ENCODE measurements at places on chromosomes 3 and 15.
A peak's percentile ranks its signal among the peaks of the same experiment; 100 is the strongest.

DNA sequence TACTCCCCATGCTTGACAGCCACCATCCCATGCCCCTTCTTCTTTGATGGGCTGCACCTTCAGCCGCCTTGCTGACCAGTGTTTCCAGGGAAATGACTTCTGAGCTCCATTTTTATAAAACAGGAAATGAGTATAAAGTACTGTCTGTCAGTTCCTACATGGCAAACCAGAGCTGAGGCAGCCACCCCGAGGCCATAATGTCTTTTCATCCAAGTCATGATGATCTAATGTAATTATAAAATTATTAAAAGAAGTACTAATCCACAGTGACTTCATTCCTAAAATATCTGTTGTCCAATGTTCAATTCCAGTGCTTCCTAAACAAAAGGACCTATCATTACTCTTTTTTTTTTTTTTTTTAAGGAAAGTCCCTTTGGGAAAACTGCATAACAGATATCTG lies 75.2 kb upstream of the HERC1 start:
- DNase-seq: peak; percentile 57

DNA sequence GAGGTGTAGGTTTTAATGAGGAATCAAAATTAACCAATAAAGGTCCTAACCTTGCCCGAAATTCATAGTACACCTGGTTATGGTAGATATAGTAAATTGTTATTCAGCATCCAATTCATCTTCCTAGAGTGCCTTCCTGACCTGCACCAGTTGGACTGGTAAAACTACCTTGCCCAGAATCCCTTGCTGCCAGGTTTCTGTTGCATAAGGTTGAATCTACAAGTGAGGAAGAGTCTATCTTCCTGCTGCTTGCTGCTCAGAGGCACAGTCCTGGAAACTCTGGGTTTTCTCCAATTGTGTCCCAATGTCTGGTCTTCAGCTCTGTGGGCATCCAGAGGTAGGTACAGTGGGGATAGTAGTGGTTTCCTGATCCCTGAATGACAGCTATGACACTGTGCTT lies 17.3 kb downstream of the CCDC54 start:
- no peak for DNase-seq

- no peak for DNase-seq
Observed at GRCh38 chr3:81268526-81268925, 492.9 kb downstream of the GBE1 start.

DNA sequence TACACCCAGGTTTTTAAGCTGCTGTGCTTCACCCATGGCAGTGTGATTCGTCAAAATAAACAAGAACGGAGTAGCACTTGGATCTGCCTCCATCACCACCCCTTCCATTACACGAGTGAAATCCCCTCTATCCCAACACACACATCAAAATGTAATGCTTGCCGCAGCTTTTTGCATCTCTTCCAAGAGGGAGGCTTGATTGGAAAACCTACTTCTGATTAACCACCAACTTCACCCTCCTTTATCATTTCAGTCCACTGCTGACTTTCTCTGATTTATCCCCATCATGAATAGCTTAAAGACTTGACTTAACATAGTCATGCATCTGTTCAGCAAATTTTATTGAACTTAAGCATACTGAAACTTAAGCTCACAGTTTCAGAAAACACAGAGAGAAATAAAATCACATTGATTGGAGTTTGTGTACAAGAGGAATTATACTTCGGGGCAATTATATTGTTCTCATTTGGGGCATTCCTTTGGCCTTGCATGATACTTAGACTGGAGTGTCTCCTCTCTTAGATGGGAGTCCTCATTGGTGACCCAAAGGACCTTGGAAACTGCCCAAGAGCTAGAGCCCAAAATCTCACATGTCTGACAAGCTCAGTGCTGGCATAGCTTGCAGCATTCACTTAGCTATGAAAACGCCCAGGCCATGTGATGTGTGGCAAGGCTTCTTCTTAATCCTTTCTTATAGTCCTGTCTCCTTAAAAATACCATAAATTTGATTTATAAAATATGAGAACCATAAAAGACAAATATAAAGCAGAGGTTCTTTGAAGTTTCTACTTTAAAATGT lies 124.3 kb upstream of the UMPS start:
- no peak for DNase-seq

DNA sequence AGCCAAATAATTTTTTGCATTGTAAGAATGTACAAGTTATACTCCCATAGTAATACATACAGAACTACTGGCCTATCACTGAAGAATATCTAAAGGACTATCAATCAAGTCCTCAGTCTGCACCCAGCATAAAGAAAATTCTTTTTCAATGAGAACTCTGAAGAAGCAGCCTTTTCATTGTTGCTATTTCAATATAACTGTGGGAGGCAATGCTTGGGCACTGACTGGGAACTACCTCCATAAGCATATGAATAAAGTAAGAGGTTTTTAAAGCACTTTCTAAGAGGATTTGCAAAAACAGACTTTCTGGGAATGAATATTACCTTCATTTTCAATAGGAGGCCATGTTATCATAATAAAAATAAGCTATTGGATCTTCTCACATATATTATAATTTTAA lies 24.6 kb upstream of the NECTIN3 start:
- no peak for DNase-seq

DNA sequence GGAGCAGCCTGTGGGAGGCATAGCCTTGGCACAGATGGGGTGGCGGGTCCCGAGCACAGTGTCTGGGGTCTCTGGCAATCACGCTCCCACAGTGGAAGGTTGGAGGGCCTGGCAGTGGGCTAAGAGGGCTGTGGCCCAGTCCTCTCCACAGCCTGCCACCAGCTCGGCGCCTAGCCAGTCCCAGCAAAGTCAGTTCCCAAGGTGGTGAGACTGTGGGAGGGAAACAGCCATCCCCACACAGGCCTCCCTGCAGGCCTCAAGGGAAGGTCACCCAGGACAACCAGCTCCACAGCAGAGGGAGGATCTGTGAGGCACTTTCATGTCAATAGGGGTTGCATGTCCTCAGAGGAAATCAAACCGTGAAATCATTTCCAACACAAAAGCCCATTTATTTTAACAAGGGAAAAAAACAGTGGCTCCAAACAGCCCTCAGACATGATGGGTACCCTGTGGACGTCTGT lies 27.6 kb upstream of the LIMD1 start:
- DNase-seq: no peak

- no peak for DNase-seq
Observed at GRCh38 chr3:197320582-197320981, 22.2 kb upstream of the DLG1 start.

DNA sequence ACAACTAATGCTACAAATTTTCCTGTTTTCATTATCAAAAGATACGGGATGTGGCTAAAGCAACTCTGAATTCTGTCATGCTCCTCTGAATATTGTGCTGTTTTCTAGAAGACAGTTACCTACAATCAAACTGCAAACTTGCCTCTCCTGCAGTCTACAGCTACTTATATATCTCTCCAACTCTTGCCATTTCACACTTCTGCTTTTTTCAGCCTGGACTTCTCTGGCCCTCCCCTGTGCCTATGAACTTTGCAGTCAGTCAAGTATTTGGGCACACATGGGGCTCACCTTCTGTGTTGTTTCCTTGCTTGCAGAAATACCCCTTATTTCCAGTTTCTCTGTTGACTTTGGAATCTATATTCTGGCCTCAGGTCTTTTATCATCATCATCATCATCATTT lies 575.6 kb downstream of the GRM7 start:
- DNase-seq: no peak

- no peak for DNase-seq
Observed at GRCh38 chr3:174159604-174160003, 699.5 kb upstream of the NAALADL2 start.

- DNase-seq: no peak
Observed at GRCh38 chr15:33955945-33956344, 12.4 kb upstream of the CHRM5 start.

DNA sequence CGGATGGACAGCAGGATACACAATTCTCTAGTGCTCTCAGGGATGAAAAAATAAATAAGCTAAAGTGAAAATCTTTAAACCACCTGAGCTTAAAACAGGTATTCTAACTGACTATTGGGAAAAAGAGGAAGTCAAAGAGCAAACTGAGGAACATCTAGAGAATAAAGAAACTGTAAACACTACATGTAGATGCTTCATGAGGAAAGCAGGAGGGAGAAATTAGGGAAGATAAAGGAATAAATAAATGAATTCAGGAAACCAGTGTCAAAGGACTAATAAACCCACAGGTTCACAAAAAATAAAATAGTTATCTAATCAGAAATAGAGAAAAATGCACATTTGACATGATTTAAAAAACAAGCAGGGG lies 525 bp upstream of the MCCC1 start:
- no peak for DNase-seq

DNA sequence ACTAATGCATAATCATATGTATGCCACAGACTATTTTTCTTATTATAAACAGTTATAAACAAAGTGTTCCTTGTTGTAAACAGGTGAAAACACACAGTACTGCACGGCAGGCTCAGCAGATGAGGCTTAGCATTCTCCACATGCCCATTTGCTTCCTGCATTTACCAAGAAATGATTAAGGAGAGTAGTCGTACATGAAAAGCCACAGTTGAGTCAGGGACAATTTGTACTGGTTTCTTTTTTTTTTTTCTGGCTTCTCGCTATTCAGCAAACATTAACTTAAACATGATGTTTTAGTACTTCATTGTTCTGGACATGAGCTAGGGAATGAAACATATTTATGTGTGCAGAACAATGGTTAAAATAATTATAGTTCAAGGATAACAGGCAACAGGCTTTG lies 63.4 kb downstream of the GHSR start:
- no peak for DNase-seq

DNA sequence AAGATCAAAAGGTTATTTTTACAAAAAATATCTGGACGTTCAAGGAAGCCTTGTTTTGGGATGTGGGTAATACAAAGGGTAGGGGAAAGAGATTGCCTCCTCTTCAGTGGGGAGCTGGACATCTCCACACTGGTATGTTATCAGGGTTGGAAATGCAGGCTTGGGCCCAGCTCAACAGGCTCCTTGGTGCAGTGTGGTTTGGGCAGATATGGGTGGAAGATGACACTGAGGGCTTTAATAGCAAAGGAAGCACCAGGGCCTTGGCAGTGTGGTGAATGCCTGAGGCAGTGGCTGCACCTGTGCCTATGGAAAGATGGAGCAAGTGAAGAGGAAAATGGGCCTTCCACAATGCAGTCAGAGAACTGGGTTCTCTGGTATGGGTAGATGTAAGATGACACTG lies 11.2 kb upstream of the MED12L start:
- DNase-seq: no peak

DNA sequence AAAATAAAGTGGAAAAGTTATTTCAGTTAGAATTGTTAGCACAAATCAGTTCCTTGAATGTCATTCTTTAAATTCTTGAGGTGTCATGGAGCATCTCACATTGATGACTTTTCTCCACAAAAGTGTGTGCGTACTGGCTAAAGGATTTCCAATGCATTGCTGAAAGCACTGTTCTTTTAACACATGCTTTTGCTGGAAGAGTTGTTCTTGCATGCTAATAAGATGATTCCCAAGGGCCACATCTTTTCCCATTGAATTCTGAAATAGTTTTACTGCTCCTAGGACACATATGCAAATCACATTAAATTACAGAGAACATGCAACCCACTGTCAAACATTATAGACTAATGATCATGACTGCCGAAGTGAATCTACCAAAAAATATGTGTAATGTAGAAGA lies 516.3 kb upstream of the CADM2 start:
- DNase-seq: no peak

DNA sequence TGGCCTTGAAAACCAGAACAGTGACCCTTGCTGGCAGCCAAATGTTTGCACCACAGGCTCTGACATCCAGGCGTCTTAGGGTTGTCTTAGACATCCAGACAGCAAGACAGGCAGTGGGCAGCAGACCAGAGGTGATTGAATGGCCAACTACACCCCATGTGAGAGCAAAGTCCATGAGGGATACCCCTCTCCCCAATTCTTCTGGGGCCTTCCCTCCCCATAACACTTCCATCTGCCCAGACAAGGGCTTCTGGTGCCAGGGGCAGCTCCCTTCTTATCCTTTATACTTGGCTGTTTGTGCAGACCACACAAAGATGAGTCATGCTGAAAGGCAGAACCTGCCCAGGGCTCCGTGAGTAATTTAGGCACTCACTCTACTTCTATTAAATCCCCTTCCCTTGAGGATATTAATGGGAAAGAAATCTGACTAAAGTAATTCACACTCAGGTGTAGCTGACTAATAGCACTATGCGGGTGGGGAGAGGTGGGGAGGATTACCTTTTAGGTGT lies 257.9 kb downstream of the UACA start:
- DNase-seq: peak; percentile 88

DNA sequence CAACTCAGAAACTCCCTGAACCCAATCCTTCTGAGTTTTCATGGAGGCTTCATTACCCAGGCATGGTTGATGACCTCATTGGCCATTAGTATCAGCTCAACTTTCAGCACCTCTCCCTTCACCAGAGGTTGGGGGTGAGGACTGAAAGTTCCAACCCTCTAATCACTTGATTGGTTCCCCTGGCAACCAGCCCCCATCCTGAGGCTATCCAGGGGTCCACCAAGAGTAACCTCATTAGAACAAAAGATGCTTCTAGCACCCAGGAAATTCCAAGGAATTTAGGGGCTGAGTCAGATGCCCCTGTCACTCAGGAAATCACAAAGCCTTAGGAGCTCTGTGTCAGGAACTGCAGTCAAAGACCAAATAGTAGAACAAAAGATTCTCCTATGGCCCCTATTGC lies 43.8 kb downstream of the ADAMTSL3 start:
- DNase-seq: peak; percentile 8

DNA sequence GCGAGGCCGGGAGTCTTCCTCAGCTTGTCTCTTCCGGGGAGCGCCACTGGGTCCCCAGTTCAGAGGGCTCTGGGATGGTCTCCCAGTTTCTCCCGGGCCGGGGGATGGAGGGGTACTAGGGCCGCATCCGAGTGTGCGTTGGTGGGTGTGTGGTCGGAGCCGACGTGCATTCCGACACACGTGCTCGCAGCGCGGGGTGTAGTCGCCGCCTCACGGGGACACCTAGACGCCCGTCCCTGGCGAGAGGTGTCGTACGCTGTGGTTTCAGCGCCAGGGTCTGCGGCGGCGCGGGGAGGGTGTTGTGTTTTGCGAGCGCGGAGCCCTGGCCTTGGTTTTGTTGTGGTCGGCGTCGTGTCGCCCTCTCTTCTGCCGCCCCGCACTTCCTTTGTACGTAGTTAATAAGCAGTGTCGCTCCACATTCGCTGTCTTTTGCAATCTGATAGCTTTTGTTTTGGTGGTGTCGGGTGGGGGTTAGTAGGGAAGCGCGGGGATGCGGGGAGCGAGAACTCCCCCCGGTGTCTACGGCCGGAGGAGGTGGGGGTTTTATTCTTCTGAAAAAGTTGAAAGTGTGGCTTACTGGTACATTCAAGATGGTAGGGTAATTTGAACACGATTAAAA lies 2.2 kb downstream of the IGF1R start:
- peak; percentile 61 for DNase-seq

DNA sequence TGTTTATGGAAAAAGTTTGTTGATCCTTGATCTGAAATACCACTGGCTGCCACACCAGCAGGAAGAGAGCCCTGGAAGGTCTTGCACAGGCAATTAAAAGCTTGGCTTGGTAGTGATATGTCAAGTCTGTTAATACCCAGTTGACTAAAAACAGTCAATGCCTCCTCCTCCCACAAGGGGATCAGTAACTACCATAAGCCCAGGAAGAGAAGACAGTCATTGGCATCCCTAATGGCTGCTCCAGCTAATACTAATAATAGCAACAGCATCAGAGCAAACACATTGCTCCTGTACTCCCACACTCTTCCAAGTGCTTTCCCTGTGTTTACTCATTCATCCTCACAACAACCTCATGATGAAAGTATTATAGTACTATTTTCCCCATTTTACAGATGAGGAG lies 528.6 kb downstream of the TAFA4 start:
- no peak for DNase-seq

Measured in fibroblast of skin of right biceps (primary cell).